ENCODE measurements at places on chromosomes 16 and 17.

- no peak for DNase-seq
Observed at GRCh38 chr16:85847681-85848601, 48.4 kb downstream of the COX4I1 start.

DNA sequence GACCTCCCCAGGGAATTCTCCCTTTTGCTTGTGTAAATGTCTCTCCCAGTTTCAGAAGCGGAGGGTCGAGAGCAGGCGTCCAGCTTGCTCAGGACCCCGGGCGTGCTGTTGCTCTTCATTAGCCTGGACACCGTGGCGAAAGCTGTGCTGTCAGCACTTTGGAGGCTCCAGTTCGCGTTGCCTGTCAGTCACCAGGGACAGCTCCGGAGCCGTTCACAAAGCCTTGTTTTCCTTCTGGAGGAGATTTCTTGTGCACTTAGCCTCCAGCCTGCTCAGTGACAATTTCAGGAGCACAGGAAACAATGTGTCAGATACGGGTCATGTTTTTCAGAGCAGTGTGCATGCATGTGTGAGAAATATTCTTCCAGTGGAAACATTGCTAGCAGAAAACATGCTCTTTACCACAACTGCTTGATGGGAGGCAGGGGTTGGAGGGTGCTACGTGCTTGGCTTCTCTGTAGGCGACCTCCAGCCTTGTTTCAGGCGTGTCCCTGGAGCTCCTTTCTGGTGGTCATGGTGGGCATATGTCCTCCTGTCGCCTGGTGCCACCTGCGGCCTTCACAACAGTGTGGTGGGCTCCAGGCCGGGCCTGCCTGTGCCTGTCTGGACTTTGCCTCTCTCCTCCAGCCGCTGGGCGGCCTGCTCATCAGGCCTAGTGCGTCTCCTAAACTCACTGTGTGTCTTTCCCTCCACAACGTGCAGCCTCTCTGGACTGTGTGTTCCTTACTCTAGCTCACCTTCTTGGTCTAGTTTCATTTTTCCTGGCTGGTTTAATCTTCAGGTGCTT, 29.0 kb downstream of the ZNF750 start:
- no peak for DNase-seq

GRCh38 chr16:53449816-53450517, 15.7 kb downstream of the RBL2 start:
- DNase-seq = no peak

GRCh38 chr16:54052271-54052670, 234.3 kb downstream of the IRX3 start:
- no peak for DNase-seq

DNA sequence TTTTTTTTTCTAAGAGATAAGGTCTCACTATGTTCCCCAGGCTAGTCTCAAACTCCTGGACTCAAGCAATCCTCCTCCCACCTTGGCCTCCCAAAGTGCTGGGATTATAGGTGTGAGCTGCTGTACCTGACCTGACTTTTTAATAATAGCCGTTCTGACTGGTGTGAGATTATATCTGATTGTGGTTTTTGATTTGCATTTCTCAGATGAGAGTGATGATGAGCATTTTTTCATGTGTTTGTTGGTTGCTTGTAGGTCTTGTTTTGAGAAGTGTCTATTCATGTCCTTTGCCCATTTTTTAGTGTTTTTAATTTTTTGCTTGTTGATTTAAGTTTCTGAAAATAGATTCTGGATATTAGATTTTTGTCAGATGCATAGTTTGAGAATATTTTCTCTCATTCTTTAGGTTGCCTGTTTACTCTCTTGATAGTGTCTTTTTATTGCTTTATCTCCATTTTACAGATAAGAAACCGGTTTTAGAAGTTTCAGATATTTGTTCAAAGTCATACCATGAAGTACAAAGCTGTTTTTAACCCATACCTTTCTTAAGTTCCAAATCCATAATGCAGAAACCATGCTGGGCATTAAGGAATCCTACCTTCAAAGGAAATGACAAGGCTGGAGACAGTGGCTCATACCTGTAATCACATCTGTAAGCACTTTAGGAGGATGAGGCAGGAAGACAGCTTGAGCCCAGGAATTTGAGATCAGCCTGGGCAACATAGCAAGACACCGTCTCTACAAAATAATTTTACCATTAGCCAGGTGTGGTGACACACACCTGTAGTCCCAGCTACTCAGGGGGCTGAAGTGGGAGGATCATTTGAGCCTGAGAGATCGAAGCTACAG, 168.4 kb upstream of the TBX2 start:
- no peak for DNase-seq

GRCh38 chr16:53832896-53833544, 129.1 kb downstream of the FTO start:
- no peak for DNase-seq

GRCh38 chr16:1469693-1470201, 5.1 kb downstream of the CLCN7 start:
- no peak for DNase-seq

DNA sequence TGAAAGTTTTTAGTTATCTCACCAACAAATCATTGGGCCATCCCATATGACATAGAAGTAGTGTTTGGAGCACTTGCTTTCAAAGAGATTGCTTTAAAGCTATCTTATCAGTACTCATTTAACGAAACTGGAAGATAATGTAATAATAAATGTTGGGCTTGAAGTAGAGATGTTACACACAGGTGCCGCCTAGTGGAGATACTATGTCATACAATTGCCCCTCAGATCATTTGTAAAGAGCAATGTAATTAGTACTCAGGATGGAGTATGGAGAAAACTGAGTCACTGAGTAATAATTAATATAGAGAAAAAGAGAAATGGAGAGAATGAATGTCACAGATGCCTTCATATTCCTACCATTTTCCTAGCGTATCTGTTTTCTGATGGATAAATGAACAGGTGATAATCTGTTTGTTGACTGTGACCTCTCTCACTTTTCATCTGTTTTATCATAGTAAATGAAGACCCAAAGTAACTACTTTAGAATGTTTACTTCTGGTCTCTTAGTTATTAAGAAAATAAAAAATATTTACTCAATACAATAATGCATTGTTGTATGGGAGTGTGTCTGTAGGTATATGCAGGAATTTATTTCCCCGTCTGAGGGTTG, 80.4 kb downstream of the EFCAB5 start:
- DNase-seq = peak; percentile 51

- DNase-seq = no peak
Observed at GRCh38 chr17:58706351-58707140, 14.1 kb downstream of the RAD51C start.

GRCh38 chr17:67638871-67639270, 78.9 kb upstream of the NOL11 start:
- no peak for DNase-seq

DNA sequence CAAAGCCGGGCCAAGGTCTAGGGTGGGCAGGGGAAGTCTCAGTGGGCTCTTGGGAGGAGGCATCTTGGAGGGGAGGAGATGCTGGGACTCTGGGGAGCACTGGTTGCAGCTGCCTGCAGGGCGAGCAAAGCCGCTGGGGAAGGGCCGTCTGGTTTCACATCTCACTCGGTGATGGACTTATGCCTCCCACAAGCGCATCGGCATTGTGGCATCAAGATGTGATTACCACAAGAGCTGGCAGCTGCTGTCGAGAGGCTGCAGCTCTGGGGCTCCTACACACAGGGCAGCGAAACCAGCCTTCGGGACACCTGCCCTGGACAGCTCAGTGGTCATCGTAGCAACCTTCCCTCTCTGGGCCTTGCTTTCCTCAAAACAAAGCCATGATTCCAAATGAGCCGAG, 3.1 kb upstream of the KCNJ12 start:
- no peak for DNase-seq

DNA sequence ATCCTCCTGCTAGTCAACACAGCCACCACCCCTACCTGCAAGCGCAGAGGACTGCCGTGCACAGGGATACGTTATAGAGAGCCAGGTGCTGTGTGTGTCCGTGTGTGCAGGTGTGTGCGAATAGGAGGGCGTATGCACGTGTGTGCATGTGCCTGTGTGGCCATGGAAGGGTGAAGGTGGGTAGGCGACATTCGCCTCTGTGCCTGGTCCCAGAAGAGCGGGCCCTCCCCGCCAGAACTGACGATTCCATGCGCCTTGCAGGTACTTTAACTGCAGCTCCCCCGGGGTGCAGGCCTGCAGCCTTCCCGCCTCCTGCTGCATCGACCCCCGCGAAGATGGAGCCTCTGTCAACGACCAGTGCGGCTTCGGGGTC, 8.7 kb downstream of the PDE6G start:
- no peak for DNase-seq

DNA sequence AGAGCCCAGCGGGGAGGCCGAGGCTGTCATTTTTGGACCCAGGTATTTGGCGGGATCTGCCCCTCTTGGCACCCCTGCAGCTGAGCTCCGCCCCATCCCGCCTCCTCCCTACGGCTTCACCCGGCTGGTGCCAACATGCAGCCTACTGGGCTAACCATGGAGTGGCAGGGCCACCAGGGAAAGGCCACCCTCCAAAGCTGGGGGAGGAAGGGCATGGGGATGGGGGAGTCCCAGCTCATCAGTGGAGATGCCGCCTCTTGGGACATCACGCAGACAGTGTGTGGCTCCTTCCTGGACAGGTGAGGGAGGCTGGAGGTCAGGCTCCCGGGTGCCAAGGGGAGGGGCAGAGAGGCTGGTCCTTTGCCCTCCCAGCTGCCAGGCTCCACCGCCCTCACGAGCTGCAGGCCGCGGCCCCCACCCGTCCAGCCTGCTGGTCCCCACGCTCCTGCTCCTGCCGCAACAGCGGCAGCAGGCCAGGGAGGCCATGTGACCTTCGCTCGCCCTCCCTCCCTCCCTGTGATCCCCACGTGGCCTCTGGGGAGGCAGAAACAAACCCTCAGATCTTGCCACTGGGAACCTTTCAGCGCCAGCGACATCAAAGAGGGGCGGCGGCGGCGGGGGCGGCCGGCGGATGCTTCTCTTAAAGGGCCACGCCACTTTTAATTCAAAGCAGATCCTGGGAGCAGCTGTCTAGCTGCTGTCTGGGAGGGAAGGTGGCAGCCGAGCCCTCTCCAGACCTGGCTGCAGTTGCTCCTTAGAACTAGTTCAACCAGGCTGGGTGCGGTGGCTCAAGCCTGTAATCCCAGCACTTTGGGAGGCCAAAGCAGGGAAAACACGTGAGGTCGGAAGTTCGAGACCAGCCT, 6.8 kb upstream of the NOTUM start:
- peak; percentile 94 for DNase-seq

DNA sequence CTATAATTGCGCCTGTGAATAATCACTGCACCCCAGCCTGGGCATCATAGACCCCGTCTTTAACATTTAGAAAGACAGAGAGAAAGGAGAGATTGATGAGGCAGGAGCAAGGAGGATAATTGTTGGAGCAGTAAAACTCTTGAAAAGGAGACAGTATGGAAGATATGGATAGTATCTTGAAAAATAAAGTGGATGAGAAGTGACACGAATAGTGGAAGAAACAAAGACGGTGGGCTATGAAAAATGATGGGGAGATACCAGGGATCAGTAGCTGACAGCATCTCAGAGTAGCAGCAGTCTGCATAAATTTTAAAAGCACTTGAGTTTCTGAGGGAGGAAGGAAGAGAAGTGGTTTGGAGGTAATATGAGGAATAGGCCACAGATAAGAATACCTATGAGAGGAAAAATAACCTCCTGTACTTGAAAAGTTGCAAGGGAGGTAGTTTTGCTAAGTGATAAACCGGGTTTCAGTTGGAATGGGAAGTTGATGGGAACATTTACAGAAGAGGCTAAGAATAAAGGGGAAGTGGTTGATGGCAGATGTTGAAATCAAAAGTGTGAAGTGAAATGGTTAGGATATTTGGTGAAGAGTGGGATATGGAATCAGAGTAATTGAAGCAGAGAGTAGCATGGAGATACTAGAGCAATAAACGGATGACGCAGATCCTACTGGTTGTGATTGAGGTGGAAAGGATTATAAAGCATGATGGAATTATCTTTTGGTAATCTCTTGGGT, 1.8 kb upstream of the PPM1D start:
- peak; percentile 38 for DNase-seq

DNA sequence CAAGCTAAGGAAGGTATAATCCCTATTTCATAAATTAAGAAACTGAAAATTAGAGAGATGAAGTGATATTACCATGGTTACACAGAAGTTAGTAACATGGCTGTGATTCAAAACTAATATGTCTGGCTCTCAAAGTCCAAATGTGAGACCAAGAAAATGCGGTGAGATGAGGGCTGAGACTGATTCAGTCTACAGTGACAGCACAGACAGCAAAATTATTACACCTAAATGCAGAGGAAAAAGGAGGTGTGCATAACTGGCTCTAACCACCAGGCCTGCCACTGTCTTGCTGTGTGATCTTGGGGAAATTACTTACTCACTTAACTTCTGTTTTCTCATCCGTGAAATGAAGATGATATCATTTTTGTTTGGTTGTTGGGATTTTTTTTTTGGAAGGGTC, 270.0 kb upstream of the SOX9 start:
- DNase-seq = no peak

DNA sequence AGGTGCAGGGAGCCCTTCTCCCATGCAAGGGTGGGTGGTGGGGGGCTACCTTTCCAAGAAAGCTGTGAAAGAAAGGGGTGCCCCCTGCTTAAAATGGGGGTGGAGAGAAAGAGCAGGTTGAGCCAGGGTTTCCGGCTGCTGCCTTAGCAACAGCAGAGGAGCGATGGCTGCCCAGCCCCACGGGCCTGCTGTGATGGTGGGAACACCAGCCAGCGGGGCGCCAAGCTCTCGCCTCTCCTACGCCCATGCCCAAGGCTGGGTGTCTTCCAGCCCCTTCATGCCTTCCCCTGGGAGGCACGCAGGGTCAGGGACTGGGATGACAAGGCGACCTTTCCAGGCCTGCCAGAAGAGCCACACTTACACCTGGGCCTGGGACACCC, 3.0 kb downstream of the FMNL1 start:
- no peak for DNase-seq

DNA sequence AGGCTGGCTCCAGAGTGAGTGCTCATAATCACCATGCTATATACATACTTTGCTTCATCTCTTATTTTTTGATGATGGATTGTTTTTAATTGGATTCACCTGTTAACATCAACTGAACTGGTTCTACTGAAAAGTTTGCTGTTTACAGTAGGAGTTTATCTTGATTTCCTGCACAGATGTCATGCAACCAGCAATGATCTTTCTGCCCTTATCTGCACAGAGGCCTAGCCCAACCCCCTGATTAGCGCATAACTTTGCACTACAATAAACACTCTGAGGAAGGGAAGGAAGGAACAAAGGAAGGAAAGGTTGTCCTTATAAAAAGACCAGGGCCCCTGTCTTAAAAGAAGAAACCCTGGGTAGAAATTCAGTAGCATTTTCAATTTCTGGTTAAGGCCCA, 152.9 kb downstream of the RGS9 start:
- no peak for DNase-seq

- DNase-seq = peak; percentile 90
Observed at GRCh38 chr16:85688586-85689284, at the start of gene GINS2. Gene GINS2 (minus strand): TSS chr16:85688954. CDS start chr16:85688898, 56 bp downstream.

Measured in Ammon's horn (tissue), 1 donor.